Activated naive CD4-positive, alpha-beta T cell (primary cell): ENCODE measurements at places on chromosomes 11 and 22.

DNA sequence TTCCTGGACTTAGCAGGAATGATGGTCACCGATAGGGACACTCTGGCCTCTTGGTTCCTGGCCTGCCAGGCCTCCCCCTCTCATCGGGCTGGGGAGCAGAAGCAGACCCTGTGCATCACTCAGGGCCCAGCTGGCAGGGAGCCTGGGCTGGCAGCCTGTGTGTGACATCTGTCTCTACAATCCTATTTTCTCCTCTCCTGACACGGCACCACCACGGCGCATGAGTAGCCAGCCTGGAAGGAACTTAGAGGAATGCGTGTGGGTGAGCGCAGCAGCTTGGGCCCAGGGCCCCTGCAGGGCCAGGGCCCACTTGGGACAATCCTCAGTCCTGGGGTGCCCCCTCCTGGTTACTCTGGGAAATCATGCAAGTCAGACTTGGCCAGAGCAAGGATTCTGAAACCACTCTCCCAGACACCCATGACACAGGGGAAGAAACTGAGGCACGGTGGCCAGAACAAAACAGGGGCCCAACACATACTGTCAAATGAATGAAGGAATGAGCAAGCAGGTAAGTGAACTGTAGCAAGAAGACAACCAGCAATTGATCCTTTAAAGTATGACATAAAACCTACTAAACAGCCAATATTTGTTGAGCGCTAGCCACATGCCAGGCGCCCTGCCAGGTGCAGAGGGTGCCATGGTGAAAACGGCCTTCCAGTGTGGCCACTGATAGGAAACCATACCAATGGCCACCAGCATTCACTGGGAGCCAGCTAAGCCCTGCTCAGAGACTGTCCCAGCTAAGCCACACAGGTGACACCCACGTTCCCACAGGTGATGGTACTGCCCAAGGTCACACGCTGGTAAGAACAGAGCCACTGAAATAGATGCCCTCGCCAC, 13.3 kb downstream of the RSPH14 start:
- DNase-seq, result peak; percentile 33

DNA sequence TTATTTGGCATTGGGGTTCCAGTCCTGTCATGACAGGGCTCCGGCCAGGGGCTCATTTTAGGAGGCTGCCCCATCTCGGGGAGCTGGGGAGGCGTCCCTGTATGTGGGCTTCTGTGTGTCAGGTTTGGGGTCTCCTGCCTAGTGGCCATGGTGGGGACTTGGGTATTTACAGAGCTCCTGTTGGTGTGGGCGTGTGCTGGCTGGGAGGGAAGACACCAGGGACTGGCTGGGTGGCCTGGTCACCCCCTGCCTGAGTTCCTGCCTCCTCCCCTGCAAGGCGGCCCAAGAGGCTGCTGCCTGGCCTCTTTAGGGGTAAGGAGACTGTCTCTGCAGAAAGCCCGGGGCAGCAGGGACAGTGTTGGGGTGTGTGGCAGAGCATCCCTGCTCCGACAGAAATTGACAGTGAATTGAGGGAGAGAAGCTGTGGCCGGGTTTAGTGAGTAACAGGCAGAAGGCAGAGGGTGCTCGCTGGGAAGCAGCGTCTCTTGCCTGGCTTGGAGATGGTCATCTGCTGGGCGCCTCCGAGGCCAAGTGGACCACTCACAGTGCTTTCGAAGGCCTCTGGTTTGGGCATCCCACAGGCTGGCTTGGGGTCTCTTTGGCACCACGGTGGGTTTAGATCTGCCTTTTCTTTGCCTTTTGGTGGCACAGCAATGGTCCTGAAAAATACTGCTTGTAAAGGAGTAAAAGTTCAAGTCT, 40.3 kb upstream of the GRAMD4 start:
- no peak for DNase-seq

DNA sequence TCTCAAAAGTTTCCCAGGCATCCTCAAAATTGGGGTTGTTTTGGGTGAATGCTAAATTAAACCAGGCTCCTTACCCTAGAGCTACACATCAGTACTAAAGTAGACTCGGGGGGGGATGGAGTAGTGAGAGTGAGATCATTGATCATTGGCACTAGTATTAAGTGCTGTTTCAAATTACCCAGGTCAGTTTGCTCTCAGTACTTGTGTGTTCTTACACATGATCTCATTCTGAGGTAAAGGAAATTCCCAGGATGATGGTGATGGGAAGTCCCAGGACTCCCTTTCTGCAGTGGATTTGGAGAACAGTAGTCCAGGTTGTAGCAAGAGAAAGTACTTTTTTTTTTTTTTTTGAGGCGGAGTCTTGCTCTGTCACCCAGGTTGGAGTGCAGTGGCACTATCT, 12.5 kb downstream of the RBM4 start:
- no peak for DNase-seq

DNA sequence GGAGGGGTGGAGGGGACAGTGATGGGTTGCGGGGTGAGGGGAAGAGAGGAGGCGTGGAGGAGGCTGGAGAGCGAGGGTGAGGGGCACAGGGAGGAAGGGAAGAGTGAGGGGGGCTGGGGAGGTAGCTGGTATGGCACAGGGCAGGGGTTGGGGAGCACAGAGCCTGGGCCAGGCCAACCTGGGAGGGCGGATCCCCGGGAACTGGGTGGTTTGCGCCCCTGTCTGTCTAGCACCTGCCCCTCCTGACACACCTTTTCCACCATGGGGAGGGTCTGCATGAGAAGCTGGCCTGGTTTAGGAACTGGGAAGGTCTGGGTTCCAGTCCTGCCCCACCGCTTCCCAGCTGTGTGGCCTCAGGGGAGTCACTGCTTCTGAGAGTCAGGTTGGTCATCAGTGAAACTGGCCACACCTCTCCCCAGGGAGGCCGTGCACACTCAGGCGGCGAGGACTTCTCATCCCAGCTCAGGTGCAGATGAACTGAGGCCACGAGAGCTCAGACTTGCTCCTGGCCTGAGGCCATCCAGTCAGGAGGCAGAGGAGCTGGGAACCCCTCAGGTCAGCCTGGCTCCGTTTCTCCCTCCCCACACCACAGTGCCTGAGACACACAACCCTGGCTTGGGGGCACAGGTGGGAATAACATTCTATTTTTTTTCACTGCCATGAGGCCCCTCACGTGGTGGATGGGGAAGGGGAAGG, 95.6 kb downstream of the PHF21B start:
- DNase-seq, result no peak

DNA sequence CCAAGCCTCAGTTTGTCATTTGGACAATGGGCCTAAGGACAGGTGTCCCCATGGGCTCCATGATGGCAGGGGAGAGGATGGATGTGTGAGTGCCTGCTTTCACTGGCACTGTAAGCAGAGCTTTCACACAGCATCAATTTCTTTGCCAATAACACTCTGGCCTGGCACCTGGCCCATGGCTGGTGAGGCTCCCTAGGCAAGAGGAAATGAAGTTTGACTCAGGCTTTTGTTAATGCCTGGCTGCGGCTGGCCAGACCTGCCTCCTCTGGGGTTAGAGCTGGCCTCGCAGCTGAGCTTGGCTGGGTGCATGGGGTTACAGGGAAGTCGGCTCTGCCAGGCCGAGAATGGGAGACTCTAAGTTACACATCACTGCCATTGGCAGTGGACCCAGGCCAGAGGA, 30.0 kb upstream of the SEZ6L start:
- DNase-seq, result no peak
